Activated T-helper 2 cell treated with anti-CD3 and anti-CD28 coated beads, Interferon-gamma antibody, Interleukin-2, Interleukin-4, amounts not matched to agents 10 μg/mL and 5 μg/mL and 100 μg/mL, durations not matched to agents 14 hours and 24 hours and 36 hours (primary cell): ENCODE measurements at places on chromosomes 1 and 21. TPM values are rescaled to one million over a fixed set of nuclear protein-coding genes. Genes with fewer than 3 reads are reported as not detected.
A peak's percentile ranks its signal among the peaks of the same experiment; 100 is the strongest.

DNA sequence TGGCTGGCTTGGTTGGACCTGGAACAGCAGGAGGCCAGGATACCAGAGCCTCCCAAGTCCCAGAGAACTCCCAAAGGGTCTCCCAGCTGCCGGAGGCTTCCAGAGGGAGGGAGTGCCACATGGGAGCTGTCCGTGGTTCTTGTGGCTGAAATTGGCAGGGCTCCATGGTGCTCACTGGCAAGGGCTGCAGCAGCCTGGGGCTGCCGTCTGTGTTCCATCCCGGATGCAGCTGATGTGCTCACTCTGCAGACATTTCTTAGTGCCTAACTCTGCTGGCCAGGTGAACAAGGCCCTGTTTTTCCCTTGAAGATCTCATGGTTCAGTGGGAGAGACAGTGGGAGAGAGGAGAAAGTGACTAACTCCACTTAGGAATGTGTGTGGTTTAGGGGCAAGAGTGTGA is 261.1 kb downstream of the CAMTA1 start:
- no peak for DNase-seq

The LHX8 gene
- not detected in 2 replicates for total RNA-seq

GRCh38 chr1:184965944-184966860 is 8.1 kb downstream of the NIBAN1 start:
- DNase-seq = no peak

- DNase-seq = no peak
These were observed 116.5 kb upstream of the C1orf174 start for GRCh38 chr1:4016351-4017130.

DNA sequence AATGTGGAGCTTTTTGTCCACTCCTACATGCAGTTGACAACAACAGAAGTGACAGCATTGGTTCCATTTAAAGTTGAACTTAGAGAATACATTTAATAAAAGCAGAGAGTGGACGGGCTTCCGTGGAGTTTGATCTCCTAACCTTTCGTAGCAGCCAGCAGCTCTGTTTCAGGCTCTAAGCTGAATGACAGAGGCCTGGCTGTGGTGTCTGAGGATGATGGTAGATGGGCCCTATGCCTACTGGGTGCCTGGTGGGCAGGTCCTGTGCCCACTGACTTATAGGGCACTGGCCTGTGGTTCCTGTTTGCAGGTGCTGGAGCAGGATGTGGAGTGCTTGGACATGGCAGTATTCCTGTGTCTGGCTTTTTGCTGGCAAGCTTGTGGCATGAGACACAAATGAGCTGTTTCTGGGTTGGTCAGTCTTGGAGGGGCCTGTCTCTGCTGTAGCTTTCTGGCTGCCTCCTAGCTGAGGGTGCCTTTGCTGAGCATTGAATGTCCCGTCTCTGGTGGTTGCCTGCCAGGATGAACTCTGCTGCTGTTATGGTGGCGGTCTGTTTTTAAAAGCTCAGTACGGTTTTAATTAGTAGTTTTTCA is 54.6 kb downstream of the PRDM2 start:
- no peak for DNase-seq

GRCh38 chr1:162023547-162024501 is at the start of gene OLFML2B:
Gene OLFML2B (minus strand): TSS chr1:162023869. CDS start chr1:162023430, 439 bp downstream.
- DNase-seq = peak; percentile 56

DNA sequence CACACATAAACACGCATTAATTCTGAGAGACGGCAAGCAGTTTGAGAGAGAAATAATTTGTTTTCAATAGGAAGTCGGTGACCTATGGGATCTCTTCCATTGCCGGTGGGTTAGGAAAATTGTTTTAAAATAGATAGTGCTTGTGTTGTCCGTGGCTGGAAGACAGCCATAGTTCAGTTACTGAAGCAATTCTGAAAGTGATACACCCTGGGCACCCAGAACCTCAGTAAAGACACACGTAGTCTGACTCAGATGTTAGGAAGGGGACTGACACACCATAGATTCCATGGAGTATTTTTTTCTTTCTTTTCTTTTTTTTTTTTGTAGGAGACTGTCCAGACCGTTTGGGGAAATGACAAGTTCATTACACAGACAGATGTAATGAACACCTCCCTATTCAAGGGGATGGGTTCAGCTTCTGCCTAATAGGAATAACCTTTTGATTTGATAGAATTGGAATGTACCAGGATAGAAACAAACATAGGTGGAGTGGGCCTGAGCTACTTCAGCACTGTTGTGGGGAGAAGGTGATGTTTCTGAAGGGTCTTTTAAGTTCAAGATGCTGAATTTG is 1.6 kb downstream of the C1orf21 start:
- DNase-seq = no peak

GRCh38 chr1:9295884-9296283 is 3.2 kb downstream of the SPSB1 start:
- DNase-seq = no peak

DNA sequence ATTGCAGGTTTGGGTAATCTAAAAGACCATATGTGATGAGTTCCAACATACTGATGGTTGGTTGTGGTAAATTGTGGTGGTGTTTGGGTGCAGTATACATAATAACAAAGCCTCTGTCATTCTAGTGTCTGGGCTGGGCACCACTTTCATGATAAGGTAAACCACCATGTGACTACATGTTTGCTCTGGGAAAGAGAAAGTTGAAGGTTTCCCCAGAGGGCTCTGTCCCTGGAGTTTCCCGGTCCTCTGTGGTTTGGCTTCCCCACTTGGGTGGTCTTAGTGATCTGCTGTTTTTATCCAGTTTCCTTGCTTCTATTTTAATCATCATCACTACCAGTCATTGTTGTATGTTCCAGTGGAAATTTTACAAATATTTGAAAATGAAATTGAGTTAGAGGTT is 55.9 kb upstream of the TSPAN2 start:
- DNase-seq = no peak

The NRAS gene
- total RNA-seq = 63.3 and 64.5 TPM in 2 replicates

The MPL gene
- not detected in 2 replicates for total RNA-seq

The KCNT2 gene
- total RNA-seq = not detected in 2 replicates

The LCE3E gene
- not detected in 2 replicates for total RNA-seq

DNA sequence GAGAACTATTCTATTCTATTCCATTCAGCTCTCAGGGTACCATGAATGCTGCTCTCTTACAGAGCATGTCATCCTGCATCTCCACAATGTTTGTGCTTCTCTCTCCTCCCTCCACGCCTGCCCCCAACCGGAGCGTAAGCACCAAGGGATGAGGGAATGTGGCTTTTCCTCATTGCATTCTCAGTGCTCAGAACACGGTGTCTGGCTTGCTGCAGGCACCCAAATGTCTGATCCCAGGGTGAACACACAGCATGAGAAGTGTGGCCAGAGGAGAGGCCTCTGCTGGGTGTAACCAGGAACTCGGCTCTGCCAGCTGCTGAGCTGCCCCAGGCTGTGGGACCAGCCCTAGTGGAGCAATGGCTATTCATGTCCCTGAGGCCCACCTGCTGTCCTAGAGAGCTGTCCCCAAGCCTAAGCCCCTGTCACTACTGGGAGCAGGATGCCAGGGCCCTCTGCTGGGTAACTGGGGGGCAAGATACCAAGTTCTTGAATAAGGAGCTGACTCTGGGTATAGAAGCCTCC is 38.3 kb downstream of the OLFML2B start:
- DNase-seq = no peak

- DNase-seq = no peak
These were observed 26.1 kb upstream of the DISC1 start for GRCh38 chr1:231600458-231600976.

The BTG3 gene
- total RNA-seq = 58.3 and 58.9 TPM in 2 replicates

The CFHR5 gene
- not detected in 2 replicates for total RNA-seq

DNA sequence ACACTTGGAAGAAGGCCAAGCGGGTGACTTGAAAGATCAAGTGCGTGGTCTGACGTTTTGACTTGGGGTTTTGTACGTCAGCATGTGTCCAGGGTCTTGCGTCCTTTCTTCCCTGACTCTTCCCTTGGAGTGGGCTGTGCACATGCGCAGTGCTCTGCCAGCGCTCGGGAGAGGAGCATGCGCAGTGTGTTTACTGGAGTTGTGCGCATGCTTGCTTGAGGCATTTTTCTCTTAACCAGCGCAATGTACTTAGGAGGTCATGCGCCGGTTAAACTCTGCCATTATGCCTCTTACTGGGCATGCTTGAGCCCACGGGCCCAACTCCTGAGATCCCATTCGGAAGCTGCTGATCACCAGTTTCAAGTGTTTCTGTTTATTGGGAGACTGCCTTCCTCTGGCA is 242.5 kb upstream of the AJAP1 start:
- no peak for DNase-seq
